Activated T-helper 1 cell treated with anti-CD3 and anti-CD28 coated beads, Interleukin-2, amount 50 U/mL, for 16 hours (primary cell): ENCODE measurements at places on chromosomes 13 and 19.

DNA sequence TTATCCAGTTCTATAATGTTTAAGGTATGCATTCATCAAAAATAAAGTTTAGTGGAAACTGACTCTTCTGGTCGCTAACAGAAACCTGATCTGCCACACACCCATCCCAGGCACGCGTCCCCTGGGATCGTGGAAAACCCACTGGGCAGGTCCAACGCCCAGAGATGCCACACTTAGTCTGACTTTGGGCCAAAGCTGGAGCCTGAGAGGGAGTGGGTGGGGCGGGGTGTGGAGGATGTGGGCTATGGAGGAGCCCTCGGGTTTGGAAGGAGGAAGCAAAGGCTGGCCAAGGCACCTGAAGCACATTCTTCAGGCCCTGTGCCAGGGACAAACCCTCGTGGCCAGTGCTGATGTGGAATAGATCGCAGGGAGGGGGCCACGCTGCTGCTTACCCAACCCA lies 2.5 kb downstream of the IGFL1 start:
- DNase-seq, result no peak

- DNase-seq, result no peak
Measured at GRCh38 chr19:38671654-38672053, 24.2 kb downstream of the ACTN4 start.

DNA sequence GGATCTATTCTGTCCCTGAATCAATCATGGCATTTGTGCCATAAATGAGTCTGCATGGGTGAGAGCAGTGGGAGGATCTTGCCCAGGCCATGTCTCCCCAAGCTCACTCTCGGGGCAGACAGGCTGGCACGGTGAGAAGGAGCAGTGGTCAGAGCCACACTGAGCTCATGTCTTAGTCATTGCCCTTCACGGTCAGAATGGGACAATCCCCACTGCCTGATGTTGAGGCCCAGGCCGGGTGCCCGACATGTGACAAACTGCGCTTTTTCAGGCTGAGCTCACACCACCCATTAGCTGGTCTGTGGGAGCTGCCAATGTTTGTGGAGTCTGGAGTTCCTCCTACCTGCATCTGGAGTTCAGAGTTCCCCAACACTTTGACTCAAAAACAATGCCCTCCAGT lies 481.9 kb downstream of the COG6 start:
- DNase-seq, result no peak

- DNase-seq, result peak; percentile 50
Measured at GRCh38 chr13:74026753-74027152, 107.5 kb downstream of the KLF12 start.

DNA sequence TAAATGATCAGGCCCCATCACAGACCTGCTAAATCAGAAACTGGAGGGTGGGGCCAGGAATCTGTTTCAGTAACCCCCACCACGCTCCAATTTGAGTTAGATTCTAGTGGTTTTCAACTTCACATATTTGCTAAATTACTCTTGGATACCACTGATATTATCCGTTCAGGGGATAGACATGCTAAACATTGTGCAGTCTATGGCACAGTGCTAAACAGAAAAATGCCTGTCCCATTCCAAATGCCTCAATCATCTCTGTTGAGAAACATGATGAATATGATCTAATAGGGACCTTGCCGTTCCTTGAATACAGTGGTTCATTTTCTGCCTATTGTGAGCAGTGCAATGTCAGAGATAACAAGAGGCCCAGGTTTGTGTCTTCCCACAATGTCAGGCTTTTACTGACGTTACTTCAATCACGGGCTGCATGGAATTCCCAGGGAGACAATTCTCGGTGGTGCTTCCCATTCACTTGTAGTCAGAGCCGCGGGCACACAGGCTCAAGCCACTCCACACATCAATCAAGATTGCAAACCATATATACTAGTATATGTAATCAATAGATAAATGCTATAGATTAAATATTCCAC lies 52.7 kb downstream of the MYO16 start:
- no peak for DNase-seq

DNA sequence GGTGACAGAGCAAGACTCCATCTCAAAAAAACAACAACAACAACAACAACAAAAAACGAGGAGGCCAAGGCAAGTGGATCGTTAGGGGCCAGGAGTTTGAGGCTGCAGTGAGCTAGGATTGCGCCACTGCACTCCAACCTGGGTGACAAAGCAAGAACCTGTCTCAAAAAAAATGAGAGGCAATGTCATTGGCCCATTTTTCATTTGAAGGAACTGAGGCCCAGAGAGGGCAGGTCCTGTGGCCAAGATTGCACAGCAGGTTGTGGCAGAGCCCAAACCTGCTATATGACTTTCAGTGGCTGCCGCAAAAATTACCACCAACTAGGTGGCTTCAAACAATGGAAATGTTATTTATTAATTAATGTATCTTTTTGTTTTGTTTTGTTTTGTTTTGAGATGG lies 5.5 kb downstream of the PIK3R2 start:
- DNase-seq, result no peak

GRCh38 chr19:17936379-17936778 lies 3.6 kb downstream of the CCDC124 start:
- DNase-seq, result no peak

- DNase-seq, result no peak
Measured at GRCh38 chr13:33257841-33258807, 27.4 kb downstream of the STARD13 start.

GRCh38 chr13:83877651-83878355 lies 4.5 kb downstream of the SLITRK1 start:
- DNase-seq, result no peak

- DNase-seq, result no peak
Measured at GRCh38 chr13:24225930-24226329, 65.4 kb downstream of the SPATA13 start.

DNA sequence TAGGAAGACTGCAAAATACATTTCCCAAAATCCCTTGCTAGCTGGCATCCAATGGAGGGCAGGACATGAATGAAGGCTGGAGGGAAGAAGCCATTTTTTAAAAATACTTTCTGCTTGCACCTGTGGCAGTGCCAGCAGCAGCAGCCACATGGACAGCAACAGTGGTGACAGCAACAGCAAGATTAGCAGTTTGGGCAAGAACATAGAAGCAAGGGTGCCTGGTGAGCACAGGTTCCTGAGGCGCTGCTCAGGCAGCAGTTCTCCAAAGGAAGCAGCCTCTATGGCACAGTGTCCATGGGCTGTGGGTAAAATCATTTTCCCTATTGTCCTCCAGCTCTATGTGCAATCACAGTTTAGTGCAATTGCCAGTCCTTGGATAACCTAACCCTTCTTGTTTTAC lies 1.3 kb upstream of the FAM216B start:
- no peak for DNase-seq

DNA sequence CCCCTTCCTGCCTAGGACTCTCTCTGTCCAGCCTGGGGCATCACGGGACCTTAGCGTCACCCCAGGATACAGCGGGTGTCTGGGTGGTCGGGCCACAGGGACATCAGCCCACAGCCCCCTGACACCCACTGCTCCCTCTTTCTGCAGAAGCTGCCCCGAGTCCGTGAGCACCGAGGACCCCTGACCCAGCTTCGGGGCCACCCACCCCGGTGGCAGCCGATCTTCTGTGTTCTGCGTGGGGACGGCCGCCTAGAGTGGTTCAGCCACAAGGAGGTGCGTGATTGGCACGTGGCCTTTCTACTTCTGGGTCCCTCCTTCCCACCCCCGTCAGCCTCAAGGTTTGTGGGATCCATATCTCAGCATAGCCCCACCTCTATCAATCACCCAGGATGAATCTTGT lies 20.7 kb downstream of the PGLS start:
- no peak for DNase-seq

GRCh38 chr13:87536499-87536898 lies 134.7 kb upstream of the SLITRK5 start:
- DNase-seq, result no peak

GRCh38 chr13:41554626-41555386 lies 97.5 kb downstream of the RGCC start:
- DNase-seq, result no peak

DNA sequence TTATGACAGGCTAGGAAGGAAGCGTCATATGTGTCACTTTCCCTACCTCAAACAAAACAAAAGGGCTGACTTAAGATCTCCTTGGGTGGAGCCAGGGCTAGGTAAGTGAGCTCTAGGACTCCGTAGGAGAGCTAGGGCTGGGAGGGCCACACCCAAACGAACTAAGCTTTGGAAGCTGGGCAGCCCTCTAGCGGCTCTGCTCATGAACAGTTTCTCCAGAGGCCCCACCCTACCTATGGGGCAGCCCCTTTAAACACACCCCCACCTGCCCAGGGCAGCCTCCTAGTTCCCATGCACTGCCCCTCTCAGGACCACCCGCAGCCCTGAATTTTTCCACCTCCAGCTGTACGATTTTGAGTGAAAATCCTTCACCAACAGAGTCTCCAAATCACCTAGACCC lies 3.5 kb downstream of the PEG3 start:
- no peak for DNase-seq

GRCh38 chr19:34995551-34995950 lies 4.6 kb upstream of the GRAMD1A start:
- no peak for DNase-seq

DNA sequence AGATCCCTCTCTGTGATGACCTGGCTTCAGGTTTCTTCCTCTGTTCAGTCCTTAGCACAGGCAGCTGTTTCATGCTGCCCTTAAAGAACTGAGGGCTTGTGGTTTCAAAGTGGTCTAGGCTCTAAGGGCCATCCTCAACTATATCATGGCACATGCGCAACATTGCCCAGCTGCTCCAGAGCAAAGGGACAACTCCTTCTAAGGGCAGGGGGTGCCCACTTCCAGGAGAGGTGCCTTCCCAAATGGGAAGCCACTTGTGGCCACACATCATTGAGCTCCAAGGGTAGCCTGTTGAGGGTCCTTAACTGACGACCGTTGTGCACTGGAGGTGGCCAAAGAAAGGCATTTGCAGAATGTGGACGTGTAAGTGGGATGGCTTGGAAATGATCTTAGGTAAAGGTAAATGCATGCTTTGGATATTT lies 7.3 kb downstream of the GPR183 start:
- DNase-seq, result no peak

DNA sequence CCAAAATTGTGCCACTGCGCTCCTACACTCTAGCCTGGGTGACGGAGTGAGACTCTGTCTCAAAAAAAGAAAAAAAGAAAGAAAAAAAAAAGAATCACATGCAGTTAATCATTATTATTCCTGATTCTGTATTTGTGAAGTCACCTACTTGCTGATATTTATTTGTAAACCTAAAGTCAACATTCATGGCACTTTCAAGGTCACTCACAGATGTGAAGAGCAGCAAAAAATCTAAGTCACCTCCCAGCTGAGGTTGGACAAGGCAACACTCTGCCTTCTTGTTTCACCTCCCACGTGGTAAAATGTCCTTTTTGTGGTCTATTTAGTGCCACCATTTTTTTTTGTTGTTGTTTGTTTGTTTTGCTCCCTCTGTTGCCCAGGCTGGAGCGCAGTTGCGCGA lies 26.5 kb downstream of the WDR88 start:
- DNase-seq, result no peak

GRCh38 chr13:67377919-67378318 lies 147.8 kb upstream of the PCDH9 start:
- no peak for DNase-seq

- DNase-seq, result no peak
Measured at GRCh38 chr19:4816202-4816949, 15.1 kb downstream of the TICAM1 start.

DNA sequence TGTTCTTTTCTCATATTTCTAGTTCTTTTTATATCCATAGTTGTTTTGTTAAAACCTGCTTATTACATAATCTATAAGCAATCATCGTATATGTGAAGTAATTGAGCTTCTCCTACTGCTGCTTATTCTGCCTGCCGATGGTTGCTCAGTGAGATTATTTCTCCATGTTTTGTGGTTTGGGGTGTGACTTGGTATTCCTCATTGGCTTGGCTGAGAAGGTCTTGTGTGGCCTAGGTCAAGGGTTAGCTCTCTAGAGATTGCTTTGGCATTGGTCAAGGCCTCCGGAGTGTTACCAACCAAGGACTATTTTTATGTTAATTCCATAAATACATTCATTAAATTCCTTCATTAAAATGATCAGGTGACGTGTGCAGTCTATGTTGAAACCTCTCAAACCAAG lies 302.8 kb downstream of the MYO16 start:
- no peak for DNase-seq

GRCh38 chr13:29050719-29051118 lies 230.6 kb downstream of the MTUS2 start:
- no peak for DNase-seq

DNA sequence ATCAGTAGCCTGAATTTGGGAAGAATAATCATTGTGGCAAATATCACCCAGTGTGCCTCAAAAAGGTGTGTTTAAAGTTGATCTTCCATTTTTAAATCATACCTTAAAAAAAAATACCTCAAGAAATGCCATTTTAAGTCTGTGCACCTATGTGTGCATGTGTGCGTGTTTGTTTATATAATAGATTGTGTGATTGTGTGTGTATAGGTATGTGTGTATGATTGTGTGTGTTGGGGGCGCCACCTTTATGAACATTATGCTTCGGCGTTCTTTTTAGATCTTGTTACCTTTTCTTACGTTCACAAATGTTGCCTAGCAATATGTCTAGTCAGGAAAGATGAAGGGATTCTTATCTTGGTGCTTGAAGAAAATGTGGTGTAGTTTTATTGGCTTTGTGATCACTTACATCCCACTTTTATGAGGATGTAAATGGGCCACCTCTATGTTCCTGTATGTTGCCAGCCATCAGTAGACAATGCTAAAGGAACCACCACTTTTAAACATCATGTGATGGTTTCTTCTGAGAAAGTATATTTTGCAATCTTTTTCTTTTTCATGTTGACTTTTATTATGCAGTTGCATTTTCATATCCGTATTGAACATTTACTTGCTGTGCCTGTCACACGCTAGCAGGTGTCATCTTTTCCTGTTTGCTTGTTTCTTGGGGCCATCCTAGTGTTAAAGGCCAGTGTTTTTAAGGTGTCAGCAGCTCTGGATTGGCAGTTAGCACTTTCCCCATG lies 2.2 kb upstream of the IRS2 start:
- DNase-seq, result no peak

DNA sequence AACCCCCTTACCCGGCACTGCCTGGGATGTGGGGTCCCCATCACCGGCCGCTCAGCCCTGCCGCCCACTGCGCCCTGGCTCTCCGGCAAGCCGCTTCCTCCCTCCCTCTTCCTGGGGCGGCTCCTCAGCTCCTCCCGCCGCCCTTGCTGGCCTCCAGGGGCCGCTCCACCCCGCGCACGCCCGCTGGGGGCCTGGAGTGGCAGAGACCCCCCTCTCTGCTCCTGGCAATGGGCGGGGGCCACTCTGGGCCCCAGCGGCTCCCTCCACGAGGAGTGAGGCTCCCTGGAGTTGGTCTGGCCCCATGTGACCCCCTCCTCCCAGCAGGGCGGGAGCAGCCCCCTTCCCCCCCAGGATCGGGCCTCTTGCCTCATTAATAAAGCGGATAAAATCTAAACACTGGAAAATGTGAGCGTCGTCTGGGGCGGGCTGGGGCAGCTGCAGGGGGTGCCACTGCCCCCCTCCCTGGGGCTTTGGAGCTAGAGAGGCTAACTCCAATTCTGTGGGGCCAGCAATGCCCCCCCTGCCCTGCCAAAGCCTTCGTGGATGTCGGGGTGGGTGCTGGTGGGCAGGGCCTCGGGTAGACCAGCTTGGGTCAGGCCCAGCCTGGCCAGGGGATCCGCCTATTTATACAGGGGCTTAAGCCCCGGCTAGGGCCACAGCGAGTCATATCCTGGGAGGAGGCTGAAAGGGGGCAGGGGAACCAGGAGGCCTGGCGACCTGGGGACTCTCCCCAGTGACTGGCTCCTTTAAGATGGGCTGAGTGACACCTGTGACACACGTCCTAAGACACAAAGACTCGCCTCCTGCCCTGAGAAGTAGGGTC lies at the start of gene PTGER1:
TSS of gene PTGER1 (minus strand) at position 104 of the 823 bp plus-strand sequence. CDS start 1,034 bp downstream, outside the sequence.
- no peak for DNase-seq

- no peak for DNase-seq
Measured at GRCh38 chr13:98054301-98054700, 88.6 kb upstream of the FARP1 start.
